ENCODE measurements at places on chromosomes 13 and 19.

- ATAC-seq: no peak
Observed at GRCh38 chr13:114134944-114135610, 2.7 kb upstream of the RASA3 start.

DNA sequence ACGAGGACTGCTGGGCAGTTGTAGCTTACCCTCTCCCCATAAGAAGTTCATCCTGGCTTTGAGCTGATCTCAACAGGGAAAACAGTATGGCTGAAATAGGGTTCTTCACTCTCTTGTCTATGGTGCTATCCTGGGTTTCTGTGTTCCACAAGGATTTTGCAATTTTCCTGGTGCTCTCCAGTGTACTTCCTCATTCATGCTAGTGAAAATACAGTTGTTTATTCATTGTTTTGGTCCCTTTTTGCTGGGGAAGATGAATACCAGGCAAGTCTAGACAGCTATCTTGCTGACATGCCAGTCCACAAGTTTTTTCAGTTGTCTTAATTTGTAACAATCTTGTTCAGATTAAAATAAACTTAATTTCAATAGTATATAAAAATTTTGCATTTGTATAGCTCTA, 306.5 kb downstream of the DLEU7 start:
- no peak for ATAC-seq

GRCh38 chr19:38655148-38655824, 7.8 kb downstream of the ACTN4 start:
- no peak for ATAC-seq

- ATAC-seq: no peak
Observed at GRCh38 chr19:41307954-41308449, 2.0 kb upstream of the CCDC97 start.

DNA sequence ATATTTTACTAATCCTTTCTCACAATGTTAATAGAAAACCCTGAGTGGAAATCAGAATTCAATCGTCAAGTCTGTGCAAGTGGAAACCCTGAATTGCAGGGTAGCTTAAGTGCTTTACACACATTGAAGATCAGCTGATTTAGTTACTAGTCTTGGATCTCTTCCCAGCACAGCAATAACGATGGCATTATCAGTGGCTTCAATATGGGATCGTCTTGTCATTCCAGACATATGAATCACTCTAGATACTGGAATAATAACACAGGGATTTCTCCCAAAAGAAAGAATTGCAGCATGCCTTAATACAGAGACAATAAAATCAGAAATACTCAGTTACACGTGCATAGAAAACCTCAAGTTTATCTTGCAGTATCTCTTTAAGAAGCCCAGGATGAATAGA, 12.6 kb upstream of the METTL21C start:
- peak; percentile 90 for ATAC-seq
